ENCODE measurements at places on chromosomes 5 and 9.

DNA sequence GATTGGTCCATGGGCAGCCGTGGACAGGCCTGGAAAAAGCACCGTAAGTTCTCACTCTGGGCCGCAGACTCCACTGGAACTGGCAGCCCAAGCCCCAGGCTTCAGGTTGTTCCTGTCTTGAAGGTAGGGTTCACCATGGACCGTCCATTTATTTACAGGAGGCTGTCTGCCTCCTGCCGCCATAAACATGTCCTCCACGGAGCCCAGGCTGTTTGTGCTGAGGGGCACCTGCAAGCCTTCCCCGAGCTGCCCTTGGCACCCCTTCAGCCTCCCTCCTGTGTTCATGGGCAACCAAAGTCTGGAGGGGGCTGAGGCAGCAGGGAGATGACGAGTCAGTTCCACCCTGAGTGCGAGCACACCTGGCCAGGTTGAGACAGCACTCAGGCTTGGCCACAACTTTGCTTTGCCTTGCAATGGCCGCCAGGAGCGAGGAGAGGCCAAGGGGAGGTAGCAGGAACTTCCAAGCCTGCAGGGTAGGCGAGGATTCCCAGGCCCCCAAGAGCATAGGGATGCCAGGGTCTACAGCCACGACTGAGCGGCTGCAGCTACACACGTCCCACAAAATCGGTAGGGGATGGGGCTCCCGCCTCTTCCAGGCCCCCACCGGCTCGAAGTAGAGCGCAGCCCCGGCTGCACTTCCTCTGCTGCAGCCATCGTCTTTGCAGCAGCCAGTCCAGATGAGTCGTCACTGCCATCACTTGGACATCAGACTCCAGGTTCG is 1625.6 kb upstream of the ACO1 start:
- no peak for DNase-seq

DNA sequence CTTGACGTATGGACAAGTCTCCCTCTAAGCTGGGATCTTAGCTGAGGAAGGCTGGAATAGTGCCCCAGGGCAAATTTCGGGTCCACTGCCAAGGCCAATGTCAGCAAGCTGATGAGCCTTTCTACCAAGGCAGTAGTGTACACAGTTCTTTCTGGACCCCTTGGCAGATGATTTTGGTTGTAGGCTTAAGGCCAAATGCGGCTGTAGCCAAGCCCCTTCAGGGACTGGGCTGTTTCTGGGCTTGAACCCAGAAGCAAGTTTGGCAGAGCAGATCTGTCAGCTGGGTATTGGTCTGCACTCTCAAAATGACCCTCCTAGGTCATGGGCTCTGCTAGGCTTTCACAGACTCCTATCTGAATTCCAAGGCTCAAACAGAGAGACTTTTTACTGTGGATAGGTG is 121.6 kb downstream of the ADAMTSL1 start:
- no peak for DNase-seq

DNA sequence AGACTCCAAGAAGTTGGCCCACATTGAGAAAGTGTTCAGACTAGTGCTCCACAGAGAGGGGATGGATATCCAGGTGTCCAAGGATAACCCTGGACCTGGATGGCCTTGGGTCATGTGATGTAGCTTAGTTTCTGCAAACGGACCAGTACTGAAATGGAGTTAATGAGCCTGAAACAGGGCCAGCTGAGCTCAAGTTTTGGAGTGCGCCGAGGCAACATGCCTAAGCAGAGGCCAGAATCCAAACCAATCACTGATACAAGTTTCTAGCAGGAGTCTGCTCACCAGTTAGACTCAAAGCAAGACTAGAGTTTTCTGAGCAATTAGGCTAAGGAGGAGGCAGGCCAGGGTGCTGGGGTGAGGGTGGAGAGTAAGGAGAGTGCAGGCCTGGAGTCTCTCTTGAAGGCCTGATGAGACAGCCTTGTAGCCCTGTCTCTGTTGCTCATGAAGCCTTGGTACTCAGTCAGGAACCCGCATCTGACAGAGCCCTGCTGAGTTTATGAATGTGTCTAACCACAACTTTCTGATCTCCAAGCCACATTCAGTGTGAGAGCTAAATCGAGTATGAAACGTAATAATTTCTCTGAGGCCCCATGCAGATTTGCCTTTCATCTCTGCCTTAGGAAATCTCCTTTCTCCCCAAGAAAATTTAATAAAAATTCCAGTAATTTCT is 68.9 kb upstream of the EQTN start:
- DNase-seq: no peak

DNA sequence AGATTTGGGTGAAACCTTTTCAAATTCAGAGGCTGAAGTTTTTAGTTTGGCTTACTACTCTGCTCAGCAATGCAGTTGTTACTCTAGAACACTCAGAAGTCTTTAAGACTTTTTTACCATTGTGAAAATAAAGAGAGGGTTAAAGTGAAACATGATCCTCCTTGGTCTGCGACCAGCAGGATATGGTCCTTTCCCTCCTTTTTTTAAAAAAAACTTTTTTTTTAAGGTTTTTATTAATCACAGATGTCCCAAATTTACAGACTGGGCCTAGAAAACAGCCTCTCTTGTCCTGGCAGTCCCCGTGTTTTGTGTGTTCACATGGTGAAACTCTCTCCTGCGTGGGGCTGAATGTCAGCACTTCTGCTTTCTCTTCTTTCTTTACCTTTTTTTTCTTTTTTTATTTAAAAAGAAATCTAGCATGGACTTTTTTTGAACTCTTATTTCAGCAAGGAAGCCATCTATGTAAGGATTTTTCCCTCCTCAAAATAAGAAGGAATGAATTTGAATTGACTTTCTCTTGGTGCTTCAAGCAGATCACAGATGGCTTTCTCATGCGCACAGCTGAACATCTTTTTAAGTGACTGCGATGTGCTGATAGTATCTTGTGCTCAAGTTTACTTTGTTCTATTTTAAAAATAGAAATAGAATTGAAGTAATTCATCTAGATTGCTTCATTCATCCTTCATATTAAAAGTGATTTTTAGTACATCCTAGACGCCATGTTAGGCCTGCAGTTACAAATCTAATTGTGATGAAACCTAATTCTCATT is 128.7 kb upstream of the OTULINL start:
- no peak for DNase-seq

GRCh38 chr9:107243742-107244141 is 39.3 kb upstream of the RAD23B start:
- no peak for DNase-seq

DNA sequence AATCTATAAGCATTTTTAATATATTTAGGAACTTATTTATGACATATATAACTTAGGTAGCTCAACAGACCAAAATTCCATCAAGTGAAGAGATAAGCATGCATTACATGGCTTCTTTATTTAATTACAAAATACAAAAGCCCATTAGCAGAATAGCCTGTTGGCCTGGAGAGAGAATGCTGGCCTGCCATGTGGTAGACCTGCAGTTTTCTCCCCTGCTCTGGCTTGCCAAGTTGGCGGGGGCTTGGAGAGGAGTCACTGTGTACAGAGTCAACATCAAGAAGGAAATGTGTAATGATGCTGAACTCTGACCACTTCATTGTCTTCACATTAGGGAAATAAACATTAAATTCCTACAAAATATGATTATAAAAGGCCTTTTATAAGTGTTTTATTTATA is 69.8 kb upstream of the CNTLN start:
- no peak for DNase-seq

DNA sequence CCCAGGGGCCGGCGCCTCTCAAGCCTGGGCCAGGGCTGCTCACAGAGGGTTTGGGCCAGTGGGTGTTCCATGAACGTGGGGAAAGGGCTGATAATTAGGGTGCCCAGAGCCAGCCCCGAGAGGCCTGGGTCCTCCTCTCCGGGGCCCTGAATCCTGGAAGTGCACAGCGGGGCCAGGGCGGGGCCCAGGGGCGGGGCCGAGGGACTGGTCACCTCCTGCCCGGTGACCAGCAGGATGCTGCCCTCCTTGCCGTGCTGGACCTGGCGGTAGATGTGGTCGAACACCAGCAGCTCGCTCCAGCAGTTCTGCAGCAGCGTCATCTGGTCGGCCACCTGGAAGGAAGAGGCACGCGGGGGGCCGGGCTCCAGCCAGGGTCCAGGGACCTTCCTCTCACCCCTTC is 14.4 kb downstream of the NR5A1 start:
- no peak for DNase-seq
